Spinal cord (tissue), 10 donors: ENCODE measurements at places on chromosomes 12 and 14. TPM values are rescaled to one million over a fixed set of nuclear protein-coding genes. Genes with fewer than 3 reads are reported as not detected.

Gene CD69
- polyA plus RNA-seq, result 1.8 TPM

Gene ENO2
- polyA plus RNA-seq, result 615 TPM

Gene ANKRD33
- polyA plus RNA-seq, result 0.21 TPM

Gene ANO2
- polyA plus RNA-seq, result 7.5 TPM

Gene ESRRB
- 5.6 TPM for polyA plus RNA-seq

Gene AMN
- 2.6 TPM for polyA plus RNA-seq

Gene RIPK3
- 1.4 TPM for polyA plus RNA-seq

Gene NYNRIN
- 25.3 TPM for polyA plus RNA-seq

Gene TCL1B
- polyA plus RNA-seq, result not detected

Gene CMA1
- not detected for polyA plus RNA-seq

Gene PLEK2
- not detected for polyA plus RNA-seq

Gene CD4
- polyA plus RNA-seq, result 16.6 TPM

Gene INSM2
- polyA plus RNA-seq, result 0.32 TPM

Gene KNTC1
- polyA plus RNA-seq, result 23.8 TPM

Gene TAS2R50
- polyA plus RNA-seq, result not detected

Gene GLS2
- polyA plus RNA-seq, result 10.8 TPM

Gene CEP128
- polyA plus RNA-seq, result 3.2 TPM

Gene LRRK2
- polyA plus RNA-seq, result 33.9 TPM

Gene PARP11
- 10.1 TPM for polyA plus RNA-seq

Gene ACSM4
- not detected for polyA plus RNA-seq

Gene KLRC3
- 5.3 TPM for polyA plus RNA-seq

Gene TMEM119
- polyA plus RNA-seq, result 12.0 TPM

Gene EAPP
- polyA plus RNA-seq, result 53.8 TPM

Gene GPR33
- polyA plus RNA-seq, result not detected

Gene ABHD4
- 73.6 TPM for polyA plus RNA-seq

Gene MIPOL1
- 4.7 TPM for polyA plus RNA-seq

Gene DBX2
- 15.6 TPM for polyA plus RNA-seq

Gene SFSWAP
- polyA plus RNA-seq, result 54.3 TPM

Gene OVCH1
- 0.78 TPM for polyA plus RNA-seq

Gene POTEM
- polyA plus RNA-seq, result not detected
